Stimulated activated CD8-positive, alpha-beta memory T cell treated with anti-CD3 and anti-CD28 coated beads, Interleukin-7, amount 100 ng/mL, for 1 hour (primary cell): ENCODE measurements at places on chromosomes 2 and 18.

GRCh38 chr2:106816974-106817373 is 69.0 kb downstream of the ST6GAL2 start:
- DNase-seq: no peak

DNA sequence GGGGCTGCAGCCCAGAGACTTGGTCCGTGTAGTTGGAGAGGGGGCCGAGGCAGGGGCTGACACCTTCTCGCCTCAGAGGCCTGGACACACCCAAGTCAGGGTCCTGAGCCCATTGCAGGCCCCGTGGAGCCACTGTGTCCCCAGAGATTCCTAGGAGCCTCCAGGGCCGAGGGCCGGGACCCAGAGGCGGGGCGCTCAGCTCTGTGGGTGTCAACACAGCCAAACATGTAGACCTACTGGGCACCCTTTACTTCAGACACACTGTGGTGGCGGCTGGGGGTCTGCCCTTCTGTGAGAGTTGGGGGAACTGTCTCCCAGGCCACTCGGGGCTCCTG is 459 bp upstream of the ESPNL start:
- no peak for DNase-seq

- DNase-seq: no peak
These were observed 225.5 kb downstream of the AGAP1 start for GRCh38 chr2:235719146-235719942.

DNA sequence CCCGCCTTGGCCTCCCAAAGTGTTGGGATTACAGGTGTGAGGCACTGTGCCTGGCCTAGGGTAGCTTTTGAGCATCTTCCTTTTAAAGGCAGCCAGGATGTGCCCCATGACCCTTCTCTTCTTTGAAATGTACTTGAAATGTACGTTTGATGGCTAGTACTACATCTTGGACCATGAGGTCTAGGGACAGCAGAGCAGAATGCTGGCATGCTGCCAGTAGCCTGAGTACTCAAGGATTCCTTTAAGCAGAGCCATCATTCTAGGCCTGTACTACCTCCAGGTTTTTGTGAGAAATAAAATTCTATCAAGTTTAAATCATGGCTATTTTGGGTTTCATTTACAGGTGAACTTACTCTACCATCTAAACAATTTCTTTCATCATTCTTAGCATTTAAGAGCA is 2.9 kb upstream of the EML6 start:
- DNase-seq: no peak

GRCh38 chr2:27965841-27966240 is 75.3 kb downstream of the BABAM2 start:
- no peak for DNase-seq

- DNase-seq: no peak
These were observed 2.1 kb upstream of the TWIST2 start for GRCh38 chr2:238845583-238846377.

- DNase-seq: peak; percentile 88
These were observed at the start of gene ARL6IP6 for GRCh38 chr2:152718076-152718908. ARL6IP6 (plus strand) TSS chr2:152718620; CDS start chr2:152718625, 5 bp downstream.

DNA sequence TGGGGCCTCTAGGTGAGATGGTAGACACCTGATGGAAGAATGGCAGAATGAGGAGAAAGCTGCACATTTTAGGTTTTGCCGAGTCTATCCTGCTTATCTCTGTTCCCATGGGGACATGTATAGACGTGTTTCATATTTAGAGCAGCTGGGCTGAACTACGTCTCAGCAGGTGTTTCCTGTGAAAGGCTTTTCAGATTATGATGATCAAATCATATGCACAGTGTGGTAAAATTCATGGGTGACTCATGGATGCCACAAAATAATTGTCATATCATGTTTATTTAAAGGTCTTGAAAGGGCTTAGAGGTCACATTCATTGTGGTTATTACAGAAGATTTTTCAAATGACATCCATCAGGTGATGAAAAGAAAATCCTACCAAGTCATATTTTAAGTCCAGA is 90.5 kb downstream of the ICOS start:
- no peak for DNase-seq

- no peak for DNase-seq
These were observed 120.7 kb downstream of the ZNF521 start for GRCh38 chr18:25231327-25231691.

DNA sequence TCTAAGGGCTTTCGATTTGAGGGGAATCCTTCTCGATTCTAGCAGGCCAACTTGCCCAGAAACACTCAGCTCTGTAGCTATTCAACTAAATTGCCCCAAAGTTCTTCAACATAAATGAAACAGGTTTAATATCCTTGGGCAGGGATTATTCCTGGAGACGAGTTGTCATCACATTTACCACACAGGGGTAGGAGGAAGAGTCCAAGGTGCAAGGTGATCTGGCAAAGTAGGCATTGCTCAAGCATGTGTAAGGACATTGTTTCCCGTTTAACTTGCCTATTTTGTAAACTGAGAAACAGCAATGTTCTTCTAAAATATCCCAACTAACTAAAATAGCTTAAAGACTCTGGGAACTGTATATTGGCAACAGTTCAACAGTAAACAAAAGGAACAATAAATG is 814.3 kb downstream of the BCL11A start:
- DNase-seq: no peak

DNA sequence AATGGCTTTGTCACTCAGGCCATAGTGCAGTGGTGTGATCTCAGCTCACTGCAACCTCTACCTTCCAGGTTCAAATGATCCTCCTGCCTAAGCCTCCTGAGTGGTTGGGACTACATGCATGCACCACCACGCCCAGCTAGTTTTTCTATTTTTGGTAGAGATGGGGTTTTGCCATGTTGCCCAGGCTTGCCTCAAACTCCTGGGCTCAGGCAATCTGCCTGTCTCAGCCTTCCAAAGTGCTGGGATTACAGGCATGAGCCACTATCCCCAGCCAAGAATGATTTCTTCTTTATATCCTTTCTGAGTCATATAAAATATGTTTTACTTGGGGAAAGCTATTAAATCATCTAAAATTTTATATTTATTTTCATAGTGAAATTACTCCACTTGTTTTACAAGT is 61.3 kb downstream of the CYBRD1 start:
- DNase-seq: no peak

- no peak for DNase-seq
These were observed 207.1 kb downstream of the ACKR3 start for GRCh38 chr2:236776695-236777251.

DNA sequence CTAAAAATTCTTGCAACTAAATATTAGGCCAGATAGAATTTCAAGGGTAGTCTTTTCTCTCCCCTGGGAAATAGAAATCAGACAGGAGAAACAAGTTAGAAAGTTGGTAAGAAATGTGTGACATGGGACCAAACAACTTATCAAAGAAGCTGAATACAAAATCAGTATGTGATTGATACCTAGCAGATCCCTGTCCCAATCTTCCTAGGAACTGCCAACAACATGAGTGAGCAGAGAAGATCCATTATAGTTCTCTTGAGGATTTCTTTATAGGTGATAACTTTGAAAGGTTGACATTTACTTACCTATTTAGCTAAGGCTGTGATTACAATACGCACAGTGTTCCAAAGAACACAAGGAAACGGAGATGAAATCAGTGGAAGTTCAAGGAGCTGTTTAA is 162.4 kb downstream of the DLGAP1 start:
- DNase-seq: no peak

GRCh38 chr2:132550946-132551345 is 119.1 kb downstream of the LYPD1 start:
- no peak for DNase-seq

GRCh38 chr2:28674713-28675068 is 76.9 kb upstream of the PPP1CB start:
- DNase-seq: no peak

- no peak for DNase-seq
These were observed 202.9 kb downstream of the ARL4C start for GRCh38 chr2:234293973-234294372.

DNA sequence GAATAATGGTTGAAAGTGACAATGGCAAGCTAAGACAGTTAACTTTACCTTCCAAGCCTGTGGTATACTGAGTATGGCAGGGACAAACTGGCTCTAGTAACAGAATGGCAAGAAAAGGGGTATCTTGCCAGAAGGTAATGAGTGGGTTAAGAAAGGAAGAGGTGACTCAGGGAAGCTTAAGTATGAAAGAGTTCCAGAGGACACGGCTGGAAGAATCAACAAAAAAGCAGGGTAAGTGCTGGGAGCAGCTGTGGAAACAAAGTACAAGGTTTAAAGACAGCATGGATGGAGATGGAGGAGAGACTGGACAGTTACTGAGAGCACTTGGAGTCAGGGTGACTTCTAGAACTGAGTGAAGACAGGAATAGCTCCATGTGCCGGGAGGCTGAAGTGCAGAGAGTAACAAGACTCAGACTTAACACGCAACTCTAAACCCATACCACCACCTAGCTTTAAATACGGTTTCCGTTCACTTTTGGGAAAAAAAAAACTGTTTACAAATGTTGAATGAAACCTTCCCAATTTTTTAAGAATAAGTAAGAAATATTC is 69.0 kb downstream of the REV1 start:
- DNase-seq: no peak

GRCh38 chr18:79567481-79568147 is 112.0 kb upstream of the CTDP1 start:
- DNase-seq: no peak

- DNase-seq: no peak
These were observed 121.8 kb downstream of the TDRD15 start for GRCh38 chr2:21245565-21245964.

DNA sequence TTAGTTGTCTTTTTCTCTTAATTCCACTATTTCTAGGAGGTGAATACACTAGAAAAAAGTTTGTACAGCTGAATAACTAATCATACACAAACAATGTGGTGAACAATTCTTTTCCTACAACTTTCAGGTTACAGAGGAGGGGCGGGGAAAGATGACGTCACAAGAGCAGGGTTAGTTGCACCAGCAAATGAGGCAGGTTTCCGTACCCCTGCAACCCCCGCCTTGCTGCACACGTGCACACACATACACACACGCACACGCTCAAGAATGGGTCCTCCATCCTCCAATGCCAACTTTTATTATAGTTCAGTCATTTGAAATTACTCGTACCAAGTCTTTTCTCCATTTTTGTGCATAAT is 122.8 kb downstream of the ARL4C start:
- DNase-seq: no peak

- no peak for DNase-seq
These were observed 4.1 kb downstream of the BCL11A start for GRCh38 chr2:60549238-60549927.

DNA sequence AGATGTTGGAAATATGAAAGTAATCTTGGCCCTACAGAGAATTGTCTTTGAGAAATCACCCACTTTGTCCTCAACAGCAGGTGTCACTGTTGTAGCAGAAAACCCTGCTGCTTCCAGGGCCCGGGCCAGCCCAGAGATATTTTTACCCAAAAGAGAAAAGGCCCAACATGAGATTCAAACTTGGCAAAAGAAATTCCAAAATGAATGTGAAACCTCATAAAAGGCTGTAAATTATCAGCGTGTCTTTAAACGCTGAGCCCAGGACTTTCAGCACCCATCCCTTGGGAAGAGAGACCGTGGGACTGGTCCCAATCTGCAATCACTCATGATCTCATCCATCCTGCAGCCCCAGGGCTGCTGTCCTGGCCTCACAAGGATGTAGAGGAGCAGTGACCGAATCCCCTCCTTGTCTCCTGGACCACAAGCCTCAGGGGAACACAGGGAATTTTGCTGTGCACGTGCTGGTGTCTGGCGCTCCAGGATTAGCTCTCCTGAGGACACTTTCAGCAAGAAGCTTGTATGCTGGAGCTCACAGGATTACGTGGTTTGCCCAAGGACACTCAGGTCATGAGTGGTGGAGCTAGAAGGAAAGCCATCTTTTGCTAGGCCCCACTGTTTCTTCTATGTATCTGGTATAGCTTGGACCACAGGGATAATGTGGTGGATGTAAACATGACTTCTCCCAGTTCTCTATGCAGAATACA is 202.1 kb downstream of the RNF144A start:
- DNase-seq: no peak
